ENCODE measurements at places on chromosomes 6 and 20. TPM values are rescaled to one million over a fixed set of nuclear protein-coding genes. Genes with fewer than 3 reads are reported as not detected.

MAPK13 gene
- total RNA-seq = 10.9 TPM

SLC24A3 gene
- total RNA-seq = 38.9 TPM

DNA sequence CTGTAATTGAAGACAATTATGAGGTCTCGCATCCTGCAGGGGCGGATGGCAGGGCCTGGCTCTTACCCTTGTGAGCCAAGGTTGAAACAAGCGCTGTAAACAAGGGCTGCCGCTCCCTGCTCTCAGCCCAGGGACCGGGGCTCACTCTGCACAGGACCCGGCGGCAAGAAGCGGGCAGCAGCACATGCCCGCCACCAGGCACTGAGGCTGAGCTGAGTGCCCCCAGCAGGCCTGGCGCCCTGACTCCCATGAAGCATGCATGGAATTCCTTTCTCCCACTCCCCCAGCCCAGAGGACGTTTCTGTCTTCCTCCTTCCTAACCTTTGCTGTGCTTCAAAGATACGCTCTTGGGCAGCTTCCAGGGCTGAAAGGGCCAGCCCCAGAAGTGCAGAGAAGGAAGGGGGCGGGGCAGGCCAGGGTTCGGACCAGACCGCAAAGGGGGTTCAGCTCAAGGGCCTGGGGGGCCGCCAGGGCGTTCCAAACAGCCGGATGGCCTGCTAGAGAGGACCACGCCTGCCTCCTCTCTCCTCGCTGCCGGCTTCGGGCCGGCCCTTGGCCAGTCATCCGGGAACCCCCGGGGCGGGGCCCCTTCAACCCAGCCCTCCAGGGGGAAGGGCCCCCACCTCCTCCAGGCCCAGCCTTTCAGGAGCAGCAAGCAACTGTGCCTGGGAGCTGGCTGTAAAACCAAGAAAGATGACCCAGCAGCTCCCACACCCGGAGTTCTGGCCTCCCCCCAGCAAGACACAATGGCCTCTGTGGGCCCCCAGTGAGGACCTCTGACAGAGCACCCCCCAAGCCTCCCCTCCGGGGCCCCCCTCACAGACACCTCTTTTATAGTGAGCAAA, 109.9 kb downstream of the NOL4L start:
- H3K36me3 ChIP-seq = no peaks in the 10 kb centered on the region
- H3K4me1 ChIP-seq = peaks cover 32% of the 10 kb centered on the region
- peak overlapping the region; percentile 83 for H3K27ac ChIP-seq
- H3K27me3 ChIP-seq = no peaks in the 10 kb centered on the region

- no peak overlapping the region for H3K4me3 ChIP-seq
- no peaks in the 10 kb centered on the region for H3K27me3 ChIP-seq
- no peak for DNase-seq
- H3K36me3 ChIP-seq = no peaks in the 10 kb centered on the region
Observed at GRCh38 chr20:62603907-62604785, 38.2 kb upstream of the SLCO4A1 start.

PDRG1 gene
- total RNA-seq = 1.2 TPM

DNAAF9 gene
- total RNA-seq = 24.6 TPM

ERGIC3 gene
- 310 TPM for total RNA-seq

OLIG3 gene
- total RNA-seq = not detected

ADGRF1 gene
- total RNA-seq = 0.35 TPM

DNA sequence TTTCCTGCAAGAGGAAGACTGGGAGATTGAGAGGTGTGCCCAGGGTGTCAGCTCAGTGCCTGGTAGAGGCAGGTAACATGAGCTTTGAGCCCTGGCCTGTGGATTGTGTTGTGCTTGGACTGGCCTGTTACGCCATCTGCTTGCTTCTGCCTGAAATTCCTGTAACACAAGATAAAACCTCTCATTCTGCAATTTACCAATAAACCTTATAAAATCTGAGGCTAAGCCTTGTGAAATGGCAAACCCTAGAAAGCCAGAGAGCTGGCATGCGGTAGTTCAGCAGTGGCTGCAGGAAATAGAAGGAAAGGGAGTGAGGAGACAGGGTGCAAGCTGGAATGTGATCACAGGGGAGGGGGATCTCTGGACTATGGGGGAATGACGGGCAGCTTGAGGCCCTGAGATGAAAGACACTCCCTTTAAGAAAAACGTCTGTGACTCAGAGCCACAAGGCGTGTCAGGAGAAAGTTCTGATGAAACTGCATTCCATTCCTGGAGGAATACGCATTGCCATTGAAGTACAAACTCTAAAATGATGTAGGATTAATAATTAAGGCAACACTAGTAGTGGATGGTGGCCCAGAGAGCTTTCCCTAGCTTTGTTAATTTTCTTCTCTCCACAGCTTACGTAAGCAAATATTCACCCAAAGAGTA, 26.3 kb upstream of the TFAP2A start:
- H3K4me1 ChIP-seq = no peaks in the 10 kb centered on the region
- no peak overlapping the region for H3K27ac ChIP-seq
- no peak overlapping the region for H3K4me3 ChIP-seq
- no peaks in the 10 kb centered on the region for H3K36me3 ChIP-seq
- H3K27me3 ChIP-seq = no peaks in the 10 kb centered on the region
- DNase-seq = no peak

BTNL2 gene
- not detected for total RNA-seq

PDE10A gene
- total RNA-seq = 73.5 TPM

DNA sequence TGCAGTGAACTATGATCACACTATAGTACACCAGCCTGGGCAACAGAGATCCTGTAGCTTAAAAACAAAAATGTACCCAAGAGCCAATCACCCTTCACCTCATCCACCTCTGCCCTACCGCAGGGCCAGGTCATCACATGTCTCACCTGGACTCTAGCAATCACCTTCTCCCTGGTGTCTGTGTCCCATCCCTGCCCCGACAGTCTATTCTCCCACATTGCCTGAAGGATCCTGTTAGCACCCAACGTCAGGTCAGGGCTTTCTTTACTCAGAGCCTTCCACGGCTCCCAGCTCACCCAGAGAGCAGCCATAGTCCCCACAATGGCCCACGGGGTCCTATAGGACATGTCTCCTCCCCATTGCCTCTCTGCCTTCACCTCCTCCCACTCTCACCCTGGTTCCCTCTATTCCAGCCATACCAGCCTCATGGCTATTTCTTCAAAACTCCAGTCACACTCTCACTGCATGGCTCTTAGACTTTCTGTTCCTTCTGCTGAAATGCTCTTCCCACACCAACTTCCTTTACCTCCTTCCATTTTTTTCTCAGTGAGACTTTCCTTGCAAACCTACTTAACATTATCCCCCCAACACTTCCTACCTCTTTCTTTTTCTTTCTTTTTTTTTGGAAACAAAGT, 22.5 kb upstream of the ARFGEF2 start:
- no peak overlapping the region for H3K27ac ChIP-seq
- no peaks in the 10 kb centered on the region for H3K36me3 ChIP-seq
- no peak for DNase-seq
- no peak overlapping the region for H3K4me3 ChIP-seq
- no peaks in the 10 kb centered on the region for H3K27me3 ChIP-seq

DEFB114 gene
- total RNA-seq = not detected

DNA sequence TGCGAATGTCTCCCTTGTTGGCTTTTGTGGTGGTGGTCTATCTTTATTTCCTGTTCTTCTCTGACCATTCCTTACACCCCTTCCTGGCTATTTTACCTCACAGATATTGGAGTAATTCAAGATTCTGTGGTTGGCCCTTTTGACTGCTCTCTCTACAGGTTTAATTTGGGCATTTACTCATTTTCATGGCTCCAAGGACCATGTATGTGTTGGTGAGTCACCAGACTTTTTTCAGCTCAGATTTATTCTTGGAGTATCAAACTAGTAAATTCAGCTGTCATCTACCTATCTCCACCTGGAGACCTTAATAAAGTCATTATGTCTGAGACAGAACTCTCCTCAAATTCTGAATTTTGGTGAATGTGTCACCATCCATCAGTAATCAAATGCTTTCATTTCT, 15.5 kb downstream of the RNF146 start:
- no peak for DNase-seq
- no peak overlapping the region for H3K27ac ChIP-seq
- H3K27me3 ChIP-seq = no peaks in the 10 kb centered on the region
- H3K4me3 ChIP-seq = no peak overlapping the region

GRCh38 chr6:24775520-24776058, 852 bp downstream of the GMNN start:
- H3K27me3 ChIP-seq = no peaks in the 10 kb centered on the region
- no peak for DNase-seq
- H3K27ac ChIP-seq = peak overlapping the region; percentile 96

DNA sequence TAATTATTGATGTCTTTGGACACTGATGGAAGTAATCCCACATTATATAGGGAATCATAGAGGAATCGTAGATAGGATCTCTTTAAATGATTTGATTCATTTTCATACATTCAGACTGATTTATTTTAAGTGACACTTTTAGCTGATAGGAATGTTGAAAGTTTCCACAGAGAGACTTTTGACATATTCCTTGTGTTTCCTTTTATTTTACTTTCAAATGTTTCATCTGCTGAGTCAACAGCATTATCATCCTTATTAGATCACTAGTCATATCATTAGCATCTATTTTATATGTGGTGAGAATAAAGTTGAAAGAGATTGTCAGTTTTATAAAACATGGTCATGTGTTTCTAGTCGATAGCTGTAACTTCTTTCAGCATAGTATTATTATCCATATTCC, 13.4 kb downstream of the DCBLD1 start:
- DNase-seq = no peak
- H3K27me3 ChIP-seq = no peaks in the 10 kb centered on the region
- no peak overlapping the region for H3K27ac ChIP-seq
- no peaks in the 10 kb centered on the region for H3K4me1 ChIP-seq
- no peaks in the 10 kb centered on the region for H3K36me3 ChIP-seq

DNA sequence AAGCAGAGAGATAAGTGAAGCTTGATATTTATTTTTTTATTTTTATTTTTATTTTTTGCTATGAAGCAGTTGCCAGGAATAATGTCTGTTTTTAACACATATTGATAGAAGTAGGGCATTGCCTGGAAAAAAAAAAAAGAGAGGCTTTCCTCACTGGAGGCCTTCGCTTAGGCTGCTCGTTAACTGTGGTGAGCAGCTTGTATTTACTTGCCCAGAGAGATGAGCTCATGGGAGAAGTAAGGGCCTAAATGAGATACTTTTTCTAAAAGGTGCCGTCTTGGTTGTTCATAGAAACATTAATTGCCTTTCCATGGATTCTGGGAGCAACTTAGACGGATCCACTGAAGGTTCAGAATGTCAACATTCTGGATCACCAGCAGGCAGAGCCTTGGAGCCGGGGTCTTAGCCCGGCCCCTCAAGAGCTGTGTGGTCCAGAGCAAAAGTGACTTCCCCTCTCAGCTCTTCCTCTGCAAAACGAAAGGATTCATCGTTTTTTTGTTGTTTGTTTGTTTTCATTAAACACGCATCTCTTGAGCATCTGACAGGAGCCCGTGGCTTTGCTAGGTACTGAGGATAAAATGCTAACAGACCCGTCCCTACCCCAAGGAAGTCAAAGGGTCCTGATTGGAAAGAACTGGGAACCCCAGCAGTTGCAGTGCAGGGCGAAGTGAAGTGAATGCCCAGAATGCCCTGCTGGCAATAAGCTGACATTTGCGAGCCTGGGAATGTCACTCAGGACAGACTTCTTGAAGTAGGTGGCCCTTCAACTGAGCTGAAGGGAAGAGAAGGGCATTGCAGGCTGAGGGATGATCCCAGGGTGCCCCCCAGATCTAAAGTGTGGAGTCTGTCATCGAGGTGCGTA, 138.5 kb downstream of the ZDHHC14 start:
- H3K27me3 ChIP-seq = no peaks in the 10 kb centered on the region
- no peak overlapping the region for H3K4me3 ChIP-seq
- H3K4me1 ChIP-seq = no peaks in the 10 kb centered on the region
- H3K27ac ChIP-seq = no peak overlapping the region

DCBLD1 gene
- 15.5 TPM for total RNA-seq

- DNase-seq = no peak
- H3K27me3 ChIP-seq = no peaks in the 10 kb centered on the region
- no peaks in the 10 kb centered on the region for H3K4me1 ChIP-seq
- H3K27ac ChIP-seq = no peak overlapping the region
- H3K4me3 ChIP-seq = no peak overlapping the region
Observed at GRCh38 chr6:148085631-148086331, 256.9 kb upstream of the SASH1 start.

DNA sequence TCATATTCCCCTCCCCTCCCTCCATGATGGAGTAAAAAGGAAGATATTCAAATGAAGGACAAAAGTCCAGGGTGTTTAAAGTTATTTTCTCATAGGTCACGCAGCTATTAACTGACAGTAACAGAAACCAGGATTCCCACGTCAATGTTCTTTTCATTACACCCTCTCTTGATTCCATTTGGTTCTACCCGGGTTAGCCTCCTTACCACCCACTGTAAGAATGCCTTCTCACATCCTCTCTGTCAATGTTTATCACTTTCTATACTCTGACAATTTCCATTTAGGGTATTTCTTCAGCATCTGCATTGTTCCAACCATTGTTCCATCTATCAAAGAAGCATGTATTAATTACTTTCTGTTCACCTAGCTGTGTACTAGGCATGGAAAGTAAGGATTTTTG, 52.1 kb downstream of the NUDT3 start:
- no peaks in the 10 kb centered on the region for H3K27me3 ChIP-seq
- H3K27ac ChIP-seq = peak overlapping the region; percentile 74
- no peaks in the 10 kb centered on the region for H3K36me3 ChIP-seq
- no peak for DNase-seq
- H3K4me1 ChIP-seq = peaks cover 11% of the 10 kb centered on the region
- no peak overlapping the region for H3K4me3 ChIP-seq

DNA sequence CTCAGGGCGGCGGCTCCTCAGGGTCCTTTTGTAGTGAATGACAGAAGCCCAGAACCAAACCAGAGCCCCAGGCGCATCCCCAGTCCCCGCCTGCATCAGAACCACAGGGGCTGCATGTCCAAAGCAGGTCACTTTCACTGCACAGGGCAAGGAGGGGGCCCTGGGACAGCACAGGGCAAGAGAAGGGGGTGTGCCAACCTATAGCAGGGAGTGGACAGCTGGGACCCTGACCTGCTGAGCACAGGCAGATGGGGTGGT, 501.4 kb downstream of the PREX1 start:
- H3K4me1 ChIP-seq = no peaks in the 10 kb centered on the region
- no peaks in the 10 kb centered on the region for H3K36me3 ChIP-seq
- no peak overlapping the region for H3K27ac ChIP-seq
- no peaks in the 10 kb centered on the region for H3K27me3 ChIP-seq
- DNase-seq = no peak

COL19A1 gene
- total RNA-seq = not detected

CDH4 gene
- not detected for total RNA-seq

DNA sequence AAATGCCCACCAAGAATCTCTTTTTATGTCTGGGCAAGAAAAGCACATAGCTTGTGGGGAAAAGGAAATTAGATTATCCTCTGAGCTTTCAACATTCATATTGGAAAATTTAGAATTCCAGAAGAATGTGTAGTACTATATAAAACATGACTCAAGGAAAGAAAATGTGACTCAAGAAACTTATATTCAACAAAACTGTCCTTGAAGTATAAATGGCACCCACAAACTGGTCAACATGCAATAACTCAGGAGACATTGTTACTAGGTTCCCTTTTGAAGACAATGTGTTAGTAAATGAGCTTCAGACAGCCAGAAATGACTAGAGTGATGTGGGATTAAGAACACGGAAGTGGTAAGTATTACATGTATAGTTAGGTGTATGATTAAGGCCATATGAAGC, 26.1 kb upstream of the TINAG start:
- DNase-seq = no peak
- no peak overlapping the region for H3K27ac ChIP-seq
- no peaks in the 10 kb centered on the region for H3K36me3 ChIP-seq
